Hematopoietic multipotent progenitor cell treated with erythropoietin and hydrocortisone succinate and interleukin-3 and kit ligand, for 4 days (in vitro differentiated cells): ENCODE measurements at places on chromosomes 11 and 22.

- peak; percentile 68 for DNase-seq
These were observed 25.3 kb downstream of the DUSP8 start for GRCh38 chr11:1546536-1547466.

DNA sequence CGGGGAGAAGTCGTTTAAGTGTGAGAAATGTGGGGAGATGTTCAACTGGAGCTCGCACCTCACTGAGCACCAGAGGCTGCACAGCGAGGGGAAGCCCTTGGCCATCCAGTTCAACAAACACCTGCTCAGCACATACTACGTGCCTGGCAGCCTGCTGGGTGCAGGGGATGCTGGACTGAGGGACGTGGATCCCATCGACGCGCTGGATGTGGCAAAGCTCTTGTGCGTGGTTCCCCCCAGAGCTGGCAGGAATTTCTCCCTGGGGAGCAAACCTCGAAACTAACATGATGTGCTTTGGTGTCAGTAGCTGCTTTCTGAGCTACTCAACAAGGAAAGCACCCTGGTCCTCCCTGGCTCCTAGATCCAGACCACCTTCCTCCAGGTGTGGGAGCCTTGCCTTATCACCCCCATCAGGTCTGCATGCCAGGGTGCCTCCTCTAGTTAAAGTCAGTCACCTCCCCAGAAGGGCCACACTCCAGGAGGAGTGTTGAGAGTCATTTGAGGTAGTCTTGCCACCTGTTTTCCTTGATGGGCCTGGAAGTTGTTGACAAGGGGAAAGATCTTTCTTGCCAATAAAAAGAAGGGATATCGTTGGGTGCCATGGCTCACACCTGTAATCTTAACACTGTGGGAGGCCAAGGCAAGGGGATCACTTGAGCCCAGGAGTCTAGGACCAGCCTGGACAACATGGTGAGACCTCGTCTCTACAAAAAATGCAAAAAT, 12.9 kb downstream of the ZNF74 start:
- DNase-seq, result no peak

DNA sequence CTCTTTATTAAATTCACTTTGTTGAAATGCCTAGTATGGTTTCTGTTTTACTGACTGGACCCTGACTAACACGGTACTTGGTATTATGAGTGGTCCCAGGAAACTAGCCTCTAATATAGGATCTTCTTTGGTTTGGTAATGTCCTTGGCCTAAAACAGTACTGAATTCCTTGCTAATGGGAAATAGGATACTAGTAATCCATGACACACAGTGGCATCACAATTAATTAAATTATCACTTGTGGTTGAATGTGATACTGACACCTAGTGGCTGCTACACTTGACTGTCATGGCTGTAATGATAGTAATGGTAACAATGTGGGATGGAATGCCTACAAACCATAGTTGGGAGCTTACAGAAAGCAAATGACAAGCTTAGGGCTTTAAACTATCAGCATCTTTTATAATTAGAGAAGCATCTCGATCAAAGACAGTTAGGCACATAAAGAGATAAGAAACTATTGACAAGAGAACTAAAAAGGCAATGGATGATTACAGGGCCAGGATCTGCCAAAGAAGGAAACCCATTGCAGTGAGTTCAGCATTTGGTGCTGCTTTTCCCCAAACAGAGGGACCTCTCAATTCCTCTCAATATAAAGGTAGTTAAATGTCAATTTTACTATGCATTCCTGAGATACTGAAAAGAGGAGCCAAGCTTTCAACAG, 8.6 kb downstream of the DNHD1 start:
- peak; percentile 72 for DNase-seq

DNA sequence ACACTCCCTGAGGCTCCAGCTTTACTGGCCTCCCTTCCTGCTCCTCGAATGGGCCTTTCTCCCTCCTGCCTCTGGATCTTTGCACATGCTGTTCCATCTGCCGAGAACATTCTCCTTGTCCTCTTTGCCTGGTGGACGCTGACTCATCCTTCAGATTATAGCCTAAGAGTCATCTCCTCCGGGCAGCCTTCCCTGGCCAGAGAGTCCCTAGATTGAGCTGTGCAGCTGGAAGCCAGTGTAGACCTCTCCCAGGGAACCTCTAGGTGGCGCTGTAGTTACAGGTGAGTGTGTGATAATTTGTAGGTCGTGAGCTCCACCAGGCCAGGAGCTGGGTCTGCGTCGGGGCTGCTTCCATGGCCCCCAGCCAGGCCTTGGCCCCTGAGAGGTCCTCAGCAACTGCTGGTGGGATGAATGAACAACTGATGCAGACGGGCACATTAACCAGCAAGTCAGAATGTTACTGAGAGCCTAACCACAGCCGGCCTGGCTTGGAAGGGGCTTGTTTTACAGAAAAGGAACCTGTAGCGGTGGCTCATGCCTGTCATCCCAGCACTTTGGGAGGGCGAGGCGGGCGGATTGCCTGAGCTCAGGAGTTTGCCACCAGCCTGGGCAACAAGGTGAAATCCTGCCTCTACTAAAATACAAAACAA, 8.7 kb downstream of the PNPLA5 start:
- DNase-seq, result peak; percentile 81

- no peak for DNase-seq
These were observed 297.6 kb downstream of the KIRREL3 start for GRCh38 chr11:126702987-126703386.

- DNase-seq, result peak; percentile 74
These were observed at the start of gene UPK3A for GRCh38 chr22:45284705-45285262. TSS of gene UPK3A (plus strand) at chr22:45284949. CDS start at chr22:45285014, 65 bp downstream.
